Upper lobe of left lung (tissue), 6 donors: ENCODE measurements at places on chromosomes 7 and 10.

DNA sequence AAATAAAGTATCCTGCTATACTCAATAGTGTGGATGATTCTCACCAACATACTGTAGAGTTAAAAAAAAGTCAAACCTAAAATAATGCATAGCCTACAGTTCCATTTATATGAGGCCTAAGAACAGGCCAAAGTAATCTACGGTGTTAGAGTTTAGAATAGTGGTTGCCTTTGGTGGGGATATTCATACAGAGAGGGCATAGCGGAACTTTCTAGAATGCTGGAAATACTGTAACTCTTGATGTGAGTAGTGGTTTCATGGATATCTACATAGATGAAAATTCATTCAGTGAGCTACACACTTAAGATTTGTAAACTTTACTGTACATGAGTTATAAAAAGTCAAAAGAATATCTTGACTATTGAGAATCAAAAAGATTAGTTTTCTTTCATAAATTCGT, 349.9 kb upstream of the NFE2L3 start:
- DNase-seq, result no peak

DNA sequence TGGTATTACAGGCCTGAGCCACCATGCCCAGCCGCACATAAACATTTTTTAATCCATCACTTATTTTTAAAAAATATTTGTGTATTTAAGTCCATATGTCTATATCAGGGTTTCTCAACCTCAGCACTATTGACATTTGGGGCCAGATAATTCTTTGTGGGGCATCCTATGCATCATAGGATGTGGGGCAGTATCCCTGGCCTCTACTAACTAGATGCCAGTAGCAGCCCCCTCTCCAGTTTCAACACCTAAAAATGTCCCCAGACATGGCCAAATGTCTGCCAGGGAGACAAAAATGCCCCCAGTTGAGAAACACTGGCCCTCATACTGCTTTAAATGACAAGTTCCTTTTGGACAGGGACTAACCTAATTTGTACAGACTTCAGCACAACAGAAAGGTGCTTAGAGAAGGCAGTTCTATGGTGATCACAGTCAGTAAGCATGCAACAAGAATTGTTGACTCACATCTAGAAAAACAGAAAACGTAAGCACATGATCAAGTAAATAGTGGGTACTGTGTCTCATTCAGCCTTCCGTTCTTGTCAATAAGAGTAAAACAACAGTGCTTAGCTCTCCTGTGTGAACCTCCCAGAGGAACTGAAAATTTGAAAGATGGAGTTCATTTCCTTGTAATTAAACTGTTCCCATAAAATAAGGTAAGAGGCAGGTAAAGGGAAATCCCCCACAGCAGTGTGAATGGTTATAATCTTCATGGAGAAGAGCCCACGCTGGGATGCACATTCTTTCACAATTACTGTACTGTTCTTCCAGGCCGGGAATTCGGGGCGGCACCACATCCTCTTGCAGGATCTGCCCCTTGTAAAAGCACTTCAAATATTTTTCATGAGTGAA, 17.3 kb upstream of the ADRB1 start:
- peak; percentile 50 for DNase-seq

GRCh38 chr10:114663626-114664025, 5.6 kb upstream of the ABLIM1 start:
- DNase-seq, result no peak

DNA sequence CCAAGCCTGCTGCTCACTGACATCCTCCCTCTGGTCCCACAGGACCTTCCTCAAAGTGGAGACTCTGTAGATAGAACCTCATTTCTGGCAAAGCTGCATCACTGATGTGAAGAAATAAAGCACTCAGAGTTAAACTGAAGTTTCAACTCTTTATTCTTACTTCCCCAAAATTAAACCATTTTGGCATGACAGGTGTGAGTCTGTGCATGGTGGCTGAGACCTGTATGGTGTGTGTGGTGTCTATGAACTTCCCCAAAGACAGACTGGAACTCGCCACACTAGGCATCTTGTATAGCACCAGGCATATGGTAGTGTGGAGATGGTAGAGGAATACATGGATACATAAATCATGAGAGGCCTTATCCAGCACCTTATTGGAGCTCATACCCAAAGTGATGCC, 6.6 kb upstream of the WDFY4 start:
- no peak for DNase-seq

DNA sequence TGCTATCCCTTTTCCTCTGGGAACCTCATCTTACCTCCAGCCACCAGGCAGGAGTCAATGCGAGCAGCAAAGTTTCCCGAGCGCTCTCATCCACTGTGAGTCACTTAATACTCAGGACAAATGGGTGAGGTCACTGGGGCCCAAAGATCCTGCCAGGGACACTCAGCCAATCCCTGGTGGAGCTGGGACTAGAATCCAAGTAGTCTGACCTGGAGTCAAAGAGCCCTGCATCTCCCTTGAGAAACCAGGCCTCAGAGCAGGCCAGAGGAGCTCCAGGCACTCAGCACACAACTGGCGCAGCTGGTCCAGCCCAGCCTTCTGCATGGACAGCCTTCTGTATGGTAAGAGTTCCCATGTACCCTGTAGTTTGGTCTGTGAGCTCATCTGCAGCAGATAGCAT, 142.3 kb downstream of the MAPK8 start:
- no peak for DNase-seq

DNA sequence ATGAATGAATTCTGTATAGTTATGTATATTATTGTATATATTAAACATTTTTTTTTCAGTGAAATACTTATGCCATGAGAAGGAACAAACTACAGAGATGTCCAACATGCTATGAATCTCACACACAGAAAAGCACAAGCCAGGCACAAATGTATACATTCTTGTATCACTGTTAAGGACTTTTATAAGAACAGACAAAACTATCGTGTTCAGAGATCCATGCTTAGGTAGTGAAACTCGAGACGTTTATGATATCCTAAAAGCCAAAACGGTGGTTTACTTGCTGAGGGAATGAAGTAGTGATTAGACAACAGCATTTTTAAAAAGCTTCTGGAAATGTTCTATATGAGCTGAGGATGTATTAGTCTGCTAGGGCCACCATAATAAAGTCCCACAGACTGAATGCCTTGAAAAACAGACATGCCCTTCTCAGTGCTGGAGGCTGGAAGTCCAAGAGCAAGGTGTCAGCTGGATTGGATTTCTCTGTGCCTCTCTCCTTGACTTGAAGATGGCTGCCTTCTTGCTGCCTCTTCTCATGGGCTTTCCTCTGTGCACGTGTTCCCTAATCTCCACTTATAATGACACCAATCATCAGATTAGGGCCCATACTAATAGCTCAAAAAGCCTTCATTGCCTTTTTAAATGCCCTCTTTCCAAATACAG, 4.3 kb downstream of the MKI67 start:
- DNase-seq, result no peak
